ENCODE measurements at places on chromosomes 1 and 21.

GRCh38 chr1:234987415-234988154, 141.1 kb downstream of the TOMM20 start:
- no peak for DNase-seq

- no peak for DNase-seq
Measured at GRCh38 chr1:230097370-230097769, 30.3 kb downstream of the GALNT2 start.

- DNase-seq, result no peak
Measured at GRCh38 chr1:183039330-183039729, 16.1 kb downstream of the LAMC1 start.

DNA sequence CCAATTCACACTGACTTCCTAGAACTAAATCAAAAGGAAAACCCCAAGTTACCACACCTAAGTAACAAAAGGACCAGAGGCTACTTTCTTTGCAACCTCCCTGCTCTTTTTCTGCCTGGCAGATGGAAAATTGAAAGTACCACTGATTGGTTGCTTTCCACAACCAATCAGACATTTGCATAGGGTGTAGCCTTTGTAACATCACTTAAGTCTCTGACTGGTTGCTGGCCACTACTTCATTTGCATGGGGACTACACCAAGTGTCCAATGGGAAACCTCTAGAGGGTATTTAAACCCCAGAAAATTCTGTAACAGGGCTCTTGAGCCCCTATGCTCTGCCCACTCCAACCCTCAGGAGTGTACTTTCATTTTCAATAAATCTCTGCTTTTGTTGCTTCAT, 365.0 kb downstream of the LTN1 start:
- DNase-seq, result no peak

DNA sequence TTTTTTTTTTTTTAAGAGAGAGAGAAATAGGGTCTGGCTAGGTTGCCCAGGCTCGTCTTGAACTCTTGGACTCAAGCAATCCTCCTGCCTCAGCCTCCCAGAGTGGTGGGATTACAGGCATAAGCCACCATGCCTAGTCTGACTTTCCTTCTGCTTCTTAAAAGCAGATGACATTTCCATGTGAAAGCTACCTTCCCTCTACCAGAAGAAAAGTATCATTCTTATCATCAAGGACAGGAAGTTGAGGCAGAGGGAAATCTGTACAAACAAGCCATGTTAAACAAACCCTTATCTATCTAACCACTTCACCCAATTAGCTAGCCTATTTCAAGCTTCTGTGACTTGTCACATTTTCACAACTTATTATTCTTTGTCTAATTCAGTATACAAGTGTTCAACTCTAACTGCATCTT, 54.8 kb downstream of the SAMSN1 start:
- DNase-seq, result no peak

GRCh38 chr1:156429313-156430060, 60.5 kb downstream of the RHBG start:
- no peak for DNase-seq

DNA sequence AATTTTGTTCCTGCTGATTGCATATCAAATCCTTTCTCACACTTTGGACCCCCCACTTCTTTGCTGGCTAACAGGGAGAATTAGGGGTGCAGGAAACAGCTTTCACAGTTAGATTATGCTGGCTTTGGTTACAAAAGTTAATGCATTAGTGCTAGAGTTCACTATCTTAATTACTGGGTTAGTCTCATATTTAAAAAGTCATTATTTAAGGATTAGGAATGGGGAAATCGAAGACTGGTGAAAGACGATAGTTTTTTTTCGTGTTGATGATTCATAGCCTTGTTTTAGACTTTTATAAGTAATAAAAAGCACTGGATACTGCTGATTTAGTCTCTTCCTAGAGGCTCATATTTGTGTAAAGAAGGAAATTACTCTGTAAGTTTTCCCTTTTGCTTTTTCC, 11.6 kb downstream of the ST6GALNAC3 start:
- DNase-seq, result no peak

GRCh38 chr1:12413664-12414410, 184.0 kb downstream of the VPS13D start:
- no peak for DNase-seq

GRCh38 chr1:150596976-150597375, 17.6 kb upstream of the MCL1 start:
- no peak for DNase-seq

GRCh38 chr1:217373761-217374701, 256.9 kb downstream of the GPATCH2 start:
- DNase-seq, result no peak

GRCh38 chr21:35273333-35273732, 224.2 kb upstream of the RUNX1 start:
- no peak for DNase-seq

DNA sequence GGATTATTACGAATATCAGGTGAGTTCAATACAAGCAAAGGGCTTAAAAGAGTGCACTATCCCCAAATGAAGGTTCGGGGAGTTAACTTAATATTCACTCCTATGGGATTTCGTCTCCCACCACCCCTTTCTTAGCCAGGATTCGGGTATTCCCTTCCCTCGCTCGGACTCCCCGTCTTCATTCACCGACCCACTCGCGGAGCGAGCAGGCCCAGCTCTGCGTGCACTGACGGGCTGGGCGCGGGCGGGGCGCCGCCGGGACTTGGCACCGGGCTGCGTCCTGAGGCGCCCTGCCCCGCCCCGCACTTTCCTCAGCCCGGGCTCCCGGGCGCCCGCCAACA, 7.7 kb upstream of the MPZL1 start:
- no peak for DNase-seq

GRCh38 chr1:201327687-201328240, 44.5 kb downstream of the PKP1 start:
- no peak for DNase-seq

DNA sequence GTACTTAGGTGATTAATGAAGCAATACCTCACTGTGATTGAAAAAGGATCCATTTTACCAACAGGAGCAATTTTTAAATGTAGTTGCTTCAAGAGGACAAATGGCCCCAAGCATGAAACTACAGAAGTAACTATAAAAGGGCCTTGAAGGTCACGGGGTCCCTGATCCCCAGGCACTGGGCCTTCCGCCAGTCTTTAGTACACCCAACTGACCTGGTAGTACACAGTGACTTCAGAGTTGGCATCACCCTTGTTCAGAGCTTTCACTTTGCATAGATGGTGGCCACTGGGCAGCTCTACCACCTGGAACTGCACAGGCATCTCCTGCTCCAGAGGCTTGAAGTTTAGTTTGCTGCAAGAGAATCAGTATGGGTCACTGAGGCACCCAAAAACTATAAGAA, 84.3 kb downstream of the NRDC start:
- DNase-seq, result no peak

GRCh38 chr21:45069711-45070110, 4.7 kb upstream of the ADARB1 start:
- no peak for DNase-seq

DNA sequence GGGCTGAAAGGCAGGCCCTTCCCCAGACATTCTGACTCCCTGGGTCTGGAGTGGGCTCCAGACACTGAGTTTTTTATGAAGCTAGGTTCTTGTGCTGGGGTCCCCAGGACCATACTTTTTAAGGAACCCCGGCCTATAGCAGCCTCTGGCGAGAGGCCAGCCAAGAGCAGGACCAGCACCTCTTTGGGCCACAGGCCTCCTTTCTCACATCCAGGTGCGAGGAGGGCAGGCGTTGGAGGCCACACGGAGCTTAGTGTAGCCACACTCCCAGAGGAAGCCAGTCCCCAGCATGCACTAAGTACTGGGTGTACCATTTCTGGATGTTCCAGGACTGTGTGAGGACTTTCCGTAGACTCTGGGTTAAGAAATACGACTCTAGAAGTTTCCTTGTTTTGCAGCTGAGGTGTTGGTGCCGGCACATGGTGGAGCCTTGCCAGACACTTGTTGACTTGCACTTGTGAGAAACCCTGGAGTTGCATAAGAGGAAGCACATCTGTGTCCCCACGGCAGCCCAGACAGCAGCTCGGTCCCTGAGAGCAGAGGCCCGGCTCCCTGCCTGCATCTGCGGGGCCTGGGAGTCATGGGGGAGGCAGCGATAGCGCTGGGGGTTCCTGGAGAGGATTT, 122.2 kb upstream of the VAMP3 start:
- DNase-seq, result no peak

DNA sequence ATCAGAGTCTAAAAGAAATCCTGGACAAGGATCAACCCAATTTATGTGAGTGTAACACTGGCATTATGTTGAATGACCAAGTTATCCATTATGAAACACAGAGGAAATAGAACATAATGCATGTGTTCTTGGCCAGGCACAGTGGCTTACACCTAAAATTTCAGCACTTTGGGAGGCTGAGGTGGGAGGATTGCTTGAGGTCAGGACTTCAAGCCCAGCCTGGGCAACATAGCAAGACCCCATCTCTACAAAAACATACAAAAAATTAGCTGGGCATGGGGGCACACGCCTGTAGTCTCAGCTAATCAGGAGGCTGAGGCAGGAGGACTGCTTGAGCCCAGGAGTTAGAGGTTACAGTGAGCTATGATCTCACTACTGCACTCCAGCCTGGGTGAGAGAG, 129.8 kb downstream of the ZZZ3 start:
- DNase-seq, result no peak

DNA sequence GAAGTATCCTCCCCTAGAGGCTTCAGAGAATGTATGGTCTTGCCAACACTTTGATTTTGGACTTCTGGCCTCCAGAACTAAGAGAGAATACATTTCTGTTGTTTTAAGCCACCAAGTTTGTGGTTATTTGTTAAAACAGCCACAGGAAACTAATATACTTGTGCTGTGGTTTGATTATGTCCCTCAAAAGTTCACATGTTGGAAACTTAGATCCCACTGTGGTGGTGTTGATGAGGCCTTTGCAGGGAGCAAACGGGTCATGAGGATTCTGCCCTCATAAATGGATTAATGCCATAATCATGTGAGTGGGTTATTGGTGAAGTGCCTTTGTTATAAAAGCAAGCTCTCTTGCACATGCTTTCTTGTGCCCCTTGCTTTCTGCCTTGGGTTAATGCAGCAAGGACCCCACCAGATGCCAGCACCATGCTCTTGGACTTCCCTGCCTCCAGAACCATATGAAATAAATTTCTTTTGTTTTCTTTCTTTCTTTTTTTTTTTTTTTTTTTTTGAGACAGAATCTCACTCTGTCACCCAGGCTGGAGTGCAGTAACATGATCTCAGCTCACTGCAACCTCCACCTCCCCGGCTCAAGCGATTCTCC, 157.3 kb downstream of the CLIC6 start:
- DNase-seq, result no peak

DNA sequence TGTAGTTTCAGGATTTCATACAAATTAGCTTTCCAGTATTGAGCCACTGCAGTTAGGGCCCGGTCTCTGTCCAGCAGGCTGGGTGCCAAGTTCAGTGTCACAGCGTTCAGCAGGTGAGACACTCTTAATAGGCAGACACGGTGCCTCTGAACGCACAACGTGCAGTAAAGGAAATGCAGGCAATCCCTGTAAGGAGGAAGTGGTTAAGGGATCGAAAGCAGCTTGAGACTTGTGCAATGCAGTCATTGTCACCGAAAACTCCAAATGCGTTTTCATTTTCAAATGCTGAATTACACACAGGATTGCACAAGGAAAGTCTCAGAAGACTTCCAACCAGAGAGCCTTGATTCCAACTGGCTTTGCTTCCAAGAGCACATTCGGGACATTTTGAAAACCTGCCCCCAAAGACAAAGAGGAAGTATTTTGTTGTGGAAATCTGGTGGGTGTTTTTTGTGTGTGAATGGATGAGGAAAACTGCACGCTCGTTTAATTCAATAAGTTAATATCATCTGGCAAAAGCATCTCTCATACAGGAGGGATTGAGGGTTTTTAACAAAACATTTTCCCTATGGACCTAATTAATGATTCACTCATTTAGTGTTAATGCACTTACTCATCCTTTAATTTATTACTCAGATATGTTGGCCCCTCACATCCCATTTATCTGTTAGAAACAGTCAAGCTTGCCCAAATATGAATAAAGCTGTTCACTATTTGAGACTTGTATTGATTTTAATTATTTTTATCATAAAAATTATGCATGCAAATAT, 61.6 kb downstream of the PTGS2 start:
- DNase-seq, result peak; percentile 10

DNA sequence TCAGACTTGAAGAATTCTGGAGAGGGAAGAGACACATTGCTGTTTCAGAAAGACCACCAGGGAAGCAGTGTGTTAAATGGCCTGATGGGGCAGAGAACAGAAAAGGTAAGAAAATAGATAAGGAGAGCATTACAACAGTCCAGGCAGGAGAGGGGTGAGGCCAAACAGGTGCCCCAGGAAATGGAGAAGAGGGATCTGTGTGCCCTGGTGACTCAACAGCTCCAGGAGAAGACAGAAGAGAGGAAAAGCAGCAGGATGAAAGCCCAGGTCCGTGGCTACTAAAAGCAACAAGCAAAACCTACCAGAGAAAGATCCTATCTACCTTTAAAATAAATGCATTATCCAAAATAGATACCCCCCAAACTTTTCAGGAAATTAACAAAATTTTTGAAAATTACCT, 9.2 kb downstream of the TP53BP2 start:
- DNase-seq, result no peak

- DNase-seq, result no peak
Measured at GRCh38 chr1:231702804-231703203, 76.2 kb downstream of the DISC1 start.

DNA sequence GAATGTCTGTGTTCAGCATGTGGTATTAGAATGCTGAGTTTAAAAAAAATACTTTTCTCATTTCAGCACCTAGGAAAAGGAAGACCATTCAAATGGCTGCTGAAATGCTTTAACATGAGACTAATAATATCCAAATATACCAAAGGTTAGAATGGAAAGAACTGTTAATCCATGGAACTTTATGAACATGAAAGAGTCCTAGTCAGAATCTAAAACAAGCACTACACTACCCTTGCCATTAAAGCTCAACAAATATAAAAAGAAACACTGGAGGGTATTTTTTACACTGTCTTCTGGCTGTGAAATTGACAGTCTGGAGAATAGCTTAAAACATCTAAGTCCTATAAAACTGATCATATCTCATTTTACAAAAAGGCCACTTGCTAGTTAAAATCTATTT, 112.9 kb upstream of the HP1BP3 start:
- no peak for DNase-seq

GRCh38 chr1:167548059-167548932, 5.3 kb downstream of the CREG1 start:
- DNase-seq, result no peak

- DNase-seq, result no peak
Measured at GRCh38 chr1:226735576-226735975, 3.5 kb downstream of the ITPKB start.

DNA sequence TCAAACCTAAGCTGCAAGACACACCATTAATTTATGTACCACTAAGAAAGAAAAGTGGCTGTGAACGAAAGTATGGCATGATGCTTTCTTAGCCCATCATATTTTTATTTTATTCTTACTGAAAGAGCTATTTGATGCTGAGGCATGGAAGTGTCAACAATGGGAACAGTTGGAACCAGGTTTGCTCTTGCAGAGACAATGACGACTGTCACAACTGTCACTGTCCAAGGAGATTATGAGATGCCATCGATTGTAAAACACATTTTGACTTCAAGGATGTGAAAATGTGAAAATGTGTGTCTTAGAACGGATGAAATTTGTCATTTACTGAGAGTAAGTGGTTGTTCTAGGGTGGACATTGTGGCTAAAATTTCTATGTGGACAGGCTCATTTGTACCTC, 2.8 kb upstream of the ACTL8 start:
- DNase-seq, result no peak
